ENCODE measurements at places on chromosomes 6 and 20.

- no peak for DNase-seq
These were observed 39.0 kb upstream of the HBS1L start for GRCh38 chr6:135093578-135093977.

GRCh38 chr6:137472641-137473137, 21.5 kb downstream of the OLIG3 start:
- no peak for DNase-seq

GRCh38 chr6:91097364-91097763, 510.5 kb upstream of the MAP3K7 start:
- DNase-seq: no peak

DNA sequence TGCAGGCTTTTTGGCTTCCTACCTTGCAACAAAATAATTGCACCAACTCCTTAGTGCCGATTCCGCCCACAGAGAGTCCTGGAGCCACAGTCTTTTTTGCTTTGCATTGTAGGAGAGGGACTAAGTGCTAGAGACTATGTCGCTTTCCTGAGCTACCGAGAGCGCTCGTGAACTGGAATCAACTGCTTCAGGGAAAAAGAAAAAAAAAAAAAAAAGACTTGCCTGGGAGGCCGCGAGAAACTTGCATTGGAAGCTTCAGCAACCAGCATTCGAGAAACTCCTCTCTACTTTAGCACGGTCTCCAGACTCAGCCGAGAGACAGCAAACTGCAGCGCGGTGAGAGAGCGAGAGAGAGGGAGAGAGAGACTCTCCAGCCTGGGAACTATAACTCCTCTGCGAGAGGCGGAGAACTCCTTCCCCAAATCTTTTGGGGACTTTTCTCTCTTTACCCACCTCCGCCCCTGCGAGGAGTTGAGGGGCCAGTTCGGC, 420 bp downstream of the SOX4 start:
- DNase-seq: no peak

DNA sequence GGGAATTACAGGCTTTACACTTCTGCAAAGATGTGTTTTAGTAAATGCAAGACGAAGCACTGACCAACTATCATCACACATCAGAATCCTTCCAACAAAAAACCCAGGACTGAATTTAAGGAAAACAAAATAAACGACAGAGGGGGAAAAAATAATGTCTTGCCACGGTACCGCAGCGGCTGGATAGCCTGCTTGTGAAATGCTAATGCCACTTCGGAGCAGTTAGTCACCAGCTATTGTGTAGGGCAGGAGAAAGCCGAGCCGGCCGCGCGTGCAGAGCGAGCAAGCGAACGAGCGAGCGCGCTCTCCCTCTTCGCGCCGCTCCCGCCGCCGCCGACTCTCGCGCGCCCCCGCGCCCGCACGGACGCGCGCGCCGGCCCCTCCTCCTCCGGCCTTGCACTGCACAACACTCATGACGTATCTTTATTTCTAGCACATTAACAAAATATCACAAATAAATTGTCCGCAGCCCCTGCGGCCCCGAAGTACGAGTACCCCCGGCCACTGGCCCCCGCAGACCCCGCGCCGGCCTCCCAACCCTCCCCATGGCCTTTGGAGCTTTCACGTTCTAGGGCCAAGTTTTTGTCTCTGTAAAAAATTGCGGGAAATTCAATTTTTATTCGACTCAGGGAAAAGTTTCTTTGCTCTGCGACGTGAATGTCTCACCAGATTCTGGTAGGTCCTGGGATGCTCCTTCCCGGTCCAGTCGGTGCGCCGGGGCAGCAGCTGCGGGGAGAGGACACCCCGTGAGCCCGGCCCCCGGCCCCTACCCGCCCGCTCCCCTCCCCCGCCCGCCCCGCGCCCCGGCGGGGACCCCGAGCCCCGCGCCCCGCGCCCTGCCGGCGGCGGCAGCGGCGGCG, 1.0 kb downstream of the PHIP start:
- DNase-seq: peak; percentile 95

DNA sequence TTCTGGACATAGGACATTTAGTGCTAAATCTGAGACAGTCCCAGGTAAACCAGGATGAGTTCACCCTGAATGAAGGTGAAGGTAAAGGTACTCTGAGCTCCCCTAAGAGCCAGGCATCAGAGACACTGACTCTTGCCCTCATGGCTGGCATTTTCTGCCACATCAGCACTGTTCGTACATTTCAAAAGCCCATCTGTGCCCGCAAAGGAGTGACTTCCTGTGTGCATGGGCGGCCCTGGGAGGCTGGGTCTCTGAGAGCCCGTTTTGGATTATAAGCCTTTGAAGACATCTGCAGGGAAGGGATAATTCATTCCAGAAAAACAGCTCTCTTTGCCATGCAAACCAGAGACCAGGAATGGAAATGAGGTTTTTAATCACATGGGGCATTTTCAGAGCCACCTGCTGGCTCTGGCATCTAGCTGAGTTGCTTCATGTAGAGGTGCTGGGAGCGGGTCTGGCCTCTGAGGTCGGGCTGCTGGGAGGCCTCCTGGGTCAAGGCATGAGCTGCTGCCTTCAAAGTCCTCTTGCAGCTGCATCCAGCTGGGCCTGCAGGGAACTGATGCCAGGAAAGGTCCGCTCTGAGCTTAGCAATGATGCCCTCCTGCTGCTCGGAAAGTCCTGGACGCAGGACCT, 348.3 kb downstream of the DHX35 start:
- no peak for DNase-seq

DNA sequence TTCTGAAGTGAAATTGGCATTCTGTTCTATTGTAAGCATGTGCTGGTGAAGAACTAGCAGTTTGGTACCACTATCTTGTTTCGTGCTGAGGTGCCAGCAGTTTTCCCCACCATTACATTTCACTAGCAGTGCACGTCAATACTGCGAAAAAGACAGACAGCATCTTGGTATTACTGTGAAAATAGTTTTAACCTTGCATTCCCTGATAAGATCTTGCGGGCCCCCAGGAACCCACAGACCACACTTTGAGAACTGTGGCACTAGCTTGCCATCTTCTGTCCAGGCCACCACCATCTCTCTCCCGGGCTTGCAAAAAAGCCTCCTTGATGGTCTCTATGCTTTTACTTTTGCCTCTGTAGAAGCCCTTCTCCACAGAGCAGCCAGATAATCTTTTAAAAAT, 185.7 kb downstream of the BACH2 start:
- DNase-seq: peak; percentile 91

DNA sequence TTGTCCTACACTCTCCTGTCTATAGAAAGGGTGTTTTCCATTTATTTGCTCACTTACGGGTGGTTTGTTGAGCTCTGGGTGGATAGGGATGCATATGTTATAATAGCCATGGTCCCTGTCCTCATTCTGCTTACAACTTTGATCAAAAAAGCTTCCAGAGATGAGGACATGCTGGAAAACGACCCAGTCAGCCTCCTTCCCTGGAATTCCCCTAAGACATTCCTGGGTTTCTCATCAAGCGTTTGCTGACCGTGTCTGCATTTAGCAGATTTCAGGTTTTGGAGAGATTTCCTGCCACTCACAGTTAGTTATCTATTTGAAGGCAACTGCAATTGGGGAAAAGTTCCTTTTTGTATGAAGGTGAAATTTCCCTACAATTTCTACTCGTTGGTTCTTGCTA, 152.8 kb upstream of the AFDN start:
- DNase-seq: no peak

GRCh38 chr6:22146931-22147701, 149.7 kb downstream of the PRL start:
- no peak for DNase-seq

- DNase-seq: no peak
These were observed 67.7 kb downstream of the GFRA4 start for GRCh38 chr20:3595541-3595940.

- DNase-seq: peak; percentile 27
These were observed 103.6 kb downstream of the PAX1 start for GRCh38 chr20:21808863-21809664.

DNA sequence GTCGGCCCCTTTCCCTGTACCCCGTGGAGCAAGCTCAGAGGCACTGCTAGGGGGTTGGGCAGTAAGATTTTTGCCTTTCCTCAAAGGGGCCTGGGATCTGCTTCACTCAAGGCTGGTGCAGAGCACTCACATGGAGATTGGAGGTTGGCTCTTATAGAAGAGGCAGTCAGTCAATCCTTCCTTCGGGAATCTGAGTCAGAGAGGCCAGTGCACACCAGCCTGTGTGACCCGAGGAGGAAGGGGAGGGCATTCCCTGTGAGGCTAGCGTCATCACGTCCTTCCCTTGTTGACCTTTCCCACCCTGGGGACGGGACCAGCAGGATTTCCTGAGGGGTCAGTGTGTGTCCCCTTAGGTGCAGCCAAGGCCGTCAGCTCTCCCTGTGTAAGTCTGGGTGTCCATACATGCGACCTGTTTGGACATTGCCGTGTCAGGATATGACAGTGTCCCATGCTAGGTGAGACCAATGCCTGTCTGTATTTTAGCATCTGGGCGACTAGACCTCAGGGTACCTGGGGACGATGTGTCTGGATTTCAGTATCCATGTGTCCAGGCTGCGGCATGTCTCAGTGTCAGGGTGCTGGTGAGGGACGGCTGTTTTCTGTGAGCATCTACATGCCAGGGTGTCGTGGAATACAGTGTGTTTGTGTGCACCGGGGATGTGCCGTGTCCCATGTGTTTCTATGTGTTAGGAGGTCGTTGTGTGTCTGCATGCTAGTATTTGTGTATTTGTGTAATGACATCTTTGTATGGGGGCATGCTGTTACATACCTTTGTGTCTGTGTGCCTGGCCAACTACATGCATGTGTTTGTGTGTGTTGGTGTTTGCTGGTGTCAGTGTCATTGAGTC, 2.8 kb upstream of the ZNF512B start:
- DNase-seq: no peak

DNA sequence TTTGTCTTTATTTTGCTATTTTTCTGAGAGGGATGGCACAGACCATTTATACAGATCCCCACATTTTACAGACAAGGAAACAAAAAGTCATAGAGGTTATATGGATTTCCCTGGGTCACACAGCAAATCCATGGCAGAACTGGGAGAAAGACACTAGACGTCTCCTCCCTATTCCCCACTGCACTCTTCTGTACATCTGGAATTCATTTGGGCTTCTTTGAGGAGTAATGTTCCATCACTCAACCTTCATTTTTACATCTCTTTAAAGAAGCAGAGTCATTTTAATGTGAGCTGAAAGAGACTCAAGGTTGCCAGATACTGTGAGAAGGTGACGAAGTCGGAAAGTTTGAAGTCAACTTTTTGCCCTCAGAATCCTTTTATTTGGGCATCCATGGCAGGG, 207.3 kb downstream of the OTOR start:
- DNase-seq: no peak

DNA sequence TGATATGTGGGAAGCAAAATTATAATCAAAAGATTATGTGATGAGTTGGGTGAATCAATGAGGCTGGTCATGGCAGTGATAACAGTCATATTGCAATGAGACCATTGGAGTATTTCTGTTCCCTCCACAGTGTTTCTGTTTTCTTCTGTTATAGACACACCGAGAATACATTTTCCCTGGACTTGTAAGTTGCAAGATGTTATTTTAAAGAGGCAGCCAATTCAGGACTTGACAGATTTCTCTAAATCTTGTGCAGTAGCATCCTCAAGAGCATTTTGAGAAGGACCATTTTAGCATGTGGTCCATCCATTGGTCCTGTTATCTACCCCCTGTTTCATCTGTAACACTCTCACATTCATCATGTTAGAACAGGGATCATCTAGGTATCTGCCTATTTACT, 55.6 kb downstream of the NKAIN2 start:
- no peak for DNase-seq

DNA sequence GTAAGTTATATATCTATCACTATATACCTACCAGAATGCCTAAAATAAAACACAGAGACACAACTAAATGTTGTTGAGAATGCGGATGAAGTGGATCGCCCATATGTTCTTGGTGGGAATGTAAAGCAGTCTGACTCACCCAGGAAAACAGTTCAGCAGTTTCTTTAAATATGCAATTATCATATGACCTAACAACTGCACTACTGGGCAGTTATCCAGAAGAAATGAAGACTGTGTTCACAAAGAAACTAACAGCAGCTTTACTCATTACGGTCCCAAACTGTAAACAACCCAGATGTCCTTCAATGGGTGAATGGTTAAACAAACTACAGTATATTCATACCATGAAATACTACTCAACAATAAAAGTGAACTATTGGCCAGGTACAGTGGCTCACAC, 14.3 kb upstream of the ZC3H12D start:
- DNase-seq: no peak

Measured in T-helper 2 cell (primary cell).